Bladder microvascular endothelial cell (primary cell): ENCODE measurements at places on chromosomes 1 and 21. TPM values are rescaled to one million over a fixed set of nuclear protein-coding genes. Genes with fewer than 3 reads are reported as not detected.

CALML6 gene
- 0.06 and 0.32 TPM in 2 replicates for total RNA-seq

ASAP3 gene
- total RNA-seq, result 8.3 and 10.8 TPM in 2 replicates

CLCA2 gene
- total RNA-seq, result under 0.01 TPM in 1 of 2 replicates, not detected in the other

AMY2A gene
- not detected in 2 replicates for total RNA-seq

INTS7 gene
- 9.7 and 20.8 TPM in 2 replicates for total RNA-seq

SYT14 gene
- total RNA-seq, result 0.32 and 1.1 TPM in 2 replicates

RCSD1 gene
- total RNA-seq, result 1.9 and 22.5 TPM in 2 replicates

LMX1A gene
- 0.13 TPM in 1 of 2 replicates, not detected in the other for total RNA-seq

G0S2 gene
- total RNA-seq, result 0.65 and 1.6 TPM in 2 replicates

ARHGEF16 gene
- 0.81 and 0.94 TPM in 2 replicates for total RNA-seq

DAB1 gene
- not detected in 2 replicates for total RNA-seq

FMOD gene
- total RNA-seq, result 0.65 and 21.8 TPM in 2 replicates

PLA2G5 gene
- total RNA-seq, result 0.16 and 1.0 TPM in 2 replicates

HES3 gene
- not detected in 2 replicates for total RNA-seq

KLHL20 gene
- 24.3 and 46.7 TPM in 2 replicates for total RNA-seq

TRIM17 gene
- total RNA-seq, result not detected in 2 replicates

PBX1 gene
- 3.9 and 4.8 TPM in 2 replicates for total RNA-seq

WDR4 gene
- 8.7 and 24.7 TPM in 2 replicates for total RNA-seq

AGTRAP gene
- total RNA-seq, result 31.6 and 39.3 TPM in 2 replicates

AVPR1B gene
- not detected in 2 replicates for total RNA-seq

CA6 gene
- total RNA-seq, result not detected in 2 replicates

MAN1C1 gene
- total RNA-seq, result 0.25 and 0.49 TPM in 2 replicates

OR2T27 gene
- not detected in 2 replicates for total RNA-seq

ID3 gene
- total RNA-seq, result 290 and 390 TPM in 2 replicates

COL9A2 gene
- total RNA-seq, result 0.16 and 0.63 TPM in 2 replicates

LCE1A gene
- total RNA-seq, result not detected in 2 replicates
